Left hindlimb (tissue), 1 donor: ENCODE measurements at places on chromosomes 1 and 21.

- no peak for DNase-seq
Measured at GRCh38 chr1:55131801-55132200, 83.4 kb downstream of the USP24 start.

DNA sequence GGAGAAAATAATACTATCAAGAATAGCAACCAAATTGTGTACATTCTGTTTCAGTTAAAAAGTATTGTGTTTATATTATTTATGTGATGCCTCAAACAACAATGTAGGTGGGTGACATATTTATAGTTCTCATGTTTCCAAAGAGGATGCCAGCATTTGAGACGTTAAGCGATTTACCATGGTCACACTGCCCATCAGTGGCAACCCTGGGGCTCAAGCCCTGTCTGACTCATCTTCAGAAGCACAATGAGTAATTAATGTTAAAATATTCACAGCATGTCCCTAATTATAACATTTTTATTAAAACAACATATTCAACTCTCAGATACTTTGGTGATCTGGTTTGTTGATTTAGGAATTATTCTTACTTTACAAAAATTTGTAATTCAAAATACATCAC, 409.4 kb downstream of the BRINP3 start:
- no peak for DNase-seq

- no peak for DNase-seq
Measured at GRCh38 chr1:72412286-72412685, 129.9 kb upstream of the NEGR1 start.

DNA sequence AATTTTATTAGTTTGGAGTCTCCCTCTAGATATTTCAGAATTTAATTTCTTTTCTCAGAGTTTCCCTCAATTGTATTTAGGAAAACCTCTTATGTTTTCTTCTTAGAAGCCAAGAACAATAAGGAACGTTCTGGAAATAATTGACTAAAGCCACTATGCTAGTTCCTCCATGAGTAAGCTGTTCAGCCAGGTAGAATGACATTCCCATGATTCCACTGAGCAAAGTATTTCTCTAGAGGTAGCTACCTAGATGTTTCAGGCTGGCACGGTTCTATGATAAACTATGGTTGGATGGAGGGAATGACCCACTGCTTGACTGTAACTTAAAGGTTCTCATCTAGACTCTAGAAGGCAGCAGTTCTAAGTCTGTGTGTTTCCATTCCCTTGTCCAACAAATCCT, 62.4 kb downstream of the CLDN17 start:
- no peak for DNase-seq

DNA sequence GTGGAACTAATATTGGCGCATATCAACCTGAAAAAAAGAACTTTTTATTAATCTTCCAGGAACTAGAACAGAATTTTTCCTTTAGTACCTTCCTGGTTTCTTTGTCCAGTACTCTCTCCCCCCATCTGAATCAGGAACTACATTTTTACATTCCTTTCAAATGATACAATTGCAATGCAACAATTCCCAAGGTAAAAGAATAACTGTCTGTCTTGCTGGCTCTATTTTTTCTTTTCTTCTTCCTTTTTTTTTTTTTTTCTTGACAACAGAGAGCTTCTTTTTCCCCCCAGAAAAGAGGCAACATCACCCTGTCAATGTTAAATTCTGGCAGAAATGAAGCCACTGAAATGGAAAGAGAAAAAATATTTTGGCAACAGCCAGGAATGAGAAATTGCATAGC, 4.5 kb upstream of the CD101 start:
- DNase-seq = no peak

- DNase-seq = no peak
Measured at GRCh38 chr1:203612932-203613682, 13.5 kb upstream of the ATP2B4 start.

- no peak for DNase-seq
Measured at GRCh38 chr1:107795441-107795840, 169.5 kb downstream of the VAV3 start.

- DNase-seq = no peak
Measured at GRCh38 chr1:87398641-87399040, 70.0 kb downstream of the LMO4 start.

DNA sequence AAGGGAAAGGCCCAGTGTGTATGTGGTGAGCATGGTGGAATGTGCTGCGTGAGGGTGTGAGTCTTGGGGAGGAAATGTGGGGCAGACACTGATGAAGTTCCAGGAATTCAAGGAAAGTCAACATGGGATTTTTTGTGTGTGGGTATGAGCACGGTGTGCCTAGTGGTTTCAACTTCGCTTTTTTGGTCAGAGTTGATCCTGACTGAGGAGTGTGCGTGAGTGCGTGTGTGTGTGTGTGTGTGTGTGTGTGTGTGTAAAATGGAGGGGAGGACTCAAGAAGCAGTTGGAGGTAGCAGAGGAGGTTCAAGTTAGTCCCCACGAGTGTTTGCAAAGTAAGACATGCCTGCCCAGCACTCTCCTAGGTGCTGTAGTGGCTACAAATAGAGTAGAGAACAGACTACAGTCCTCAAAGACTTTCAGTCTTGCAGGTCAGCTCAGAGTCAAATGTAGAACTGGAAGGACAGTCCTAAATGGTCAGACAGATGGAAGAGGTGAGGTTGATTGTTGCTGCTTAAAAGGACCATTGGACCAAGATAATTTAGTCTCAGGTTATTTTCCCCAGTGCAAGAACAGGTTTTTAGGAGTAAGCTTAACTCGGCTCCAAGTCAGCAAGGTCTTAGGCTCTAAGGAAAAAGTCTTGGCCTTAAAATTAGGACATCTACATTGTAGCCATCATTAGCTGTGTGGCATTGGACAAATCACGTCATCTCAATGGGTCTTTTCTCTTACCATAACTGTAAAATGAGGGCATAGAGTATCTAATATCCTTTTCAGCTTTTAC, 25.0 kb downstream of the SLAMF1 start:
- DNase-seq = no peak

- no peak for DNase-seq
Measured at GRCh38 chr1:22556391-22557104, 6.7 kb upstream of the EPHA8 start.

DNA sequence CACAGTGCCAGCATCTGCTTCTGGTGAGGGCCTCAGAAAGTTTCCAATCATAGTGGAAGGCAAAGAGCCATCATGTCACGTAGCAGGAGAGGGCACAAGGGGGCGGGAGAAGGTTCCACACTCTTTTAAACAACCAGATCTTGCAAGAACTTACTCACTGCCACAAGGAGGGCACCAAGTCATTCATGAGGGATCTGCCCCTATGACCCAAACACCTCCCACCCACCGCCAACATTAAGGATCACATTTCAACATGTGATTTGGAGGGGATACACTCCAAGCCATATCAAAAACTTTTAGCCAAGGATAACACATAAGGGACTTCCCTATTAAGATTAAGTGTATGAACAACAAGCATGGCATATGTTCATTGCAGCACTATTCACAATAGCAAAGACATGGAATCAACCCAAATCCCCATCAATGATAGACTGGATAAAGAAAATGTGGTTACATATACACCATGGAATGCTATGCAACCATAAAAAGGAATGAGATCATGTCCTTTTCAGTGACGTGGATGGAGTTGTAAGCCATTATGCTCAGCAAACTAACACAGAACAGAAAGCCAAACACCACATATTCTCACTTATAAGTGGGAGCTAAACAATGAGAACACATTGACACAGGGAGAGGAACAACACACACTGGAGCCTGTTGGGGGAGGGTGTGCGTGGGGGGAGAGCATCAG, 19.9 kb upstream of the SLC35F3 start:
- no peak for DNase-seq

DNA sequence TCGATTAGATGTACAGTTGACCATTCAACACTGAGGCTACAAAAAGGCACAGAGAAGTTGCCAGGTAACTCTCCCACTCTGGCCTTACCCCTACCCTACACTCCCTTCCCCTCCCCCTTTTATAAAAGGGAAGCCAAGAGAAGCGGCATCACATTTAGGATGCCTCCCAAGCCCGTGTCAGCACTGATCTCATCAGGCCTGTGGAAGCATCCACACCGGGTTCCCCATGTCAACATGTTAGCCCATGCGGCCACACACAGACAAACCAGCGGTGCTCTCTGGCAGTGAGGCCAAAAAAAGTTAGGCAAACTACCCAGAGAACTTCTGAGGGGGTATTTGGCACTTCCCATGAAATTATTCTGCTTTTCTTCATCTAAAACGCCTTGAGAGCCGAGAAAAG, 29.9 kb downstream of the BCAR3 start:
- no peak for DNase-seq

GRCh38 chr21:38297871-38298270, 41.1 kb downstream of the KCNJ15 start:
- no peak for DNase-seq

GRCh38 chr1:7680207-7680954, 90.7 kb upstream of the VAMP3 start:
- peak; percentile 85 for DNase-seq

- DNase-seq = peak; percentile 8
Measured at GRCh38 chr1:25030674-25031589, 100.9 kb upstream of the RUNX3 start.

GRCh38 chr1:91754816-91755580, 131.0 kb downstream of the TGFBR3 start:
- DNase-seq = peak; percentile 62
